ENCODE measurements at places on chromosomes 12 and 14.

DNA sequence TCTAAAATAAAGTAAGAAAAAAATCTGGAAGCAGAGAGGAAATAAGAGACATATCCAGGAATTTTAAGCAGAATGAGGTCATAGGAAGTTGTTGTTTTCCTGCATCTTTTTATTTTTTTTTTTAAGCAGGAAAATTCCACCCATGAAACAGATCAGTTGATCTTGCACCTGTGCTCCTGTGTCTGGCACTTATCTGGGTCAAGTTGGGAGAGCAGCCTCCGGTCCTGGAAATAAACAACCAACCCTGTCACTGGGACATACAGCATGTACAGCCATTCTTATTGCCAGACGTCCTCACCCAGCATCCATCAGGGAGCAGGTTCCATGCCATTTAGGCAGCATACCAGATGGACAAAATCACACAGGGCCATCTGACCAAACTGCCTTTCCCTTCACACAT, 266.0 kb upstream of the BTG1 start:
- DNase-seq, result no peak

- no peak for DNase-seq
Observed at GRCh38 chr14:66109426-66109825, 376.7 kb upstream of the CCDC196 start.

- no peak for DNase-seq
Observed at GRCh38 chr14:75495882-75496281, 26.4 kb upstream of the BATF start.

DNA sequence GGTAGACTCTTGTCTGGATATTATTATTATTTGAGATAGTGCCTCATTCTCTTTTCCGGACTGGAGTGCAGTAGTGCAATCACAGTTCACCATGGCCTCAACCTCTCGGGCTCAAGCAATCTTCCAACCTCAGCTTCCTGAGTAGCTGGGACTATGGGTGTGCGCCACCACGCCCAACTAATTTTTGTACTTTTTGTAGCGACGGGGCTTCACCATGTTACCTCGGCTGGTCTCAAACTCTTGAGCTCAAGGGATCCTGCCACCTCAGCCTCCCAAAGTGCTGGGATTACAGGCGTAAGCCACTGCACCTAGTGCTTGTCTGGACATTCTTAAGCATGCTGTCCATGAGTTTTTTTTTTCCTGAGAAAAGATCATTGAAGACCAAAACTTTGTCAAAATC, 498.9 kb upstream of the RGS6 start:
- DNase-seq, result no peak

DNA sequence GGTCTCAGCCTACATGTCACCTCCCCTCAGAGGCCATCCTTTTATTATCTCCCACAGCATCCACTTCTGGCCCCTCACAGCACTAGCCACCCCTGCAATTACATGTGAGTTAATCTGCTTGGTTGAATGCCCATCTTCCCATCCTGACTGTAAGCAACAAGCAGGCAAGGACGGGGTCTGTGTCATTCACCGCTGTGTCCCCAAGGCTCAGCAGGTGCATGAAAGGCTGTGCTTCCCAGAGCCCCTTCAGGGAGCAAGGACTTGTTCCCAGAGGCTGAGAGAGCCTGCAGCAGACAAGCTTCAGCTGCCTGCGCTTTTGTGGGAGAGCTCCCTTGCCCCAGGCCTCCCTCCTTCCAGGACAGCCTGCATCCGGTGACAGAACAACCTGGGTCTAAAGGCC, 172.7 kb upstream of the GSC start:
- no peak for DNase-seq

DNA sequence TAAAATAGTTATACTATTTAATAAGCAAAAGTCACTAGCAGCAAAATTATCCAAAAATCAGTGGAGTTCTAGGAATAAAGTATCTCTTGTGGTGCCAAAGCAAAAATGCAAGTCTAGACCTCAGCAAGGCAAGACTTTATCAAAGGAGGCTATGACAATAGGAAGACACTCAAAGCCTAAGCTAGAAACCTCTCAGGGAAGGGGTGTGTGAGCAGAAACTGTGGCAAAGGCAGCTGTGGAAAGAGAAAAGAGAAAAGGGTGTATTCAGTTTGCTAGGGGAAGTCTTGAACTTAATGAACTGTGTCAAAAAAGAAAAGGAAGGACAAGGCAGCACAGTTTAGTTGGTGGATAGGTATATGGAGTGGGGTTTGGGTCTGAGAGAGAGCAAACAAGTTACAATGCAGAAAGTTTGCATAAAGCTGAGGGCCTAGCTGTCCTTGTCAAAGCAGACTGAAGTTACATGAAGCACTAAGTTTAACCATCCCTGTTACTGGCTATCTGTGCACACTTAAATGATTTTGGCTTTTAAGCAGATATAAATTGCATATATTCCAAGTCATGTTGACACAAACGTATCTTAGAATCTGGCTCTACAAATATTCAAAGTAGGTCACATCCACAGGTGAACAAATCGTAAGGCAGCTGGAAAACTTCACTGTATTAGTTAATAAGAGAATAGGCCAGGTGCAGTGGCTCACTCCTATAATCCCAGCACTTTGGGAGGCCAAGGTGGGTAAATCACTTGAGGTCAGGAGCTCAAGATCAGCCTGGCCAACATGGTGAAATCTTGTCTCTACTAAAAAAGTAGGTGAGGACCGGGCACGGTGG, 31.0 kb upstream of the AMN1 start:
- no peak for DNase-seq

GRCh38 chr12:44525806-44526654, 350.1 kb downstream of the NELL2 start:
- no peak for DNase-seq

DNA sequence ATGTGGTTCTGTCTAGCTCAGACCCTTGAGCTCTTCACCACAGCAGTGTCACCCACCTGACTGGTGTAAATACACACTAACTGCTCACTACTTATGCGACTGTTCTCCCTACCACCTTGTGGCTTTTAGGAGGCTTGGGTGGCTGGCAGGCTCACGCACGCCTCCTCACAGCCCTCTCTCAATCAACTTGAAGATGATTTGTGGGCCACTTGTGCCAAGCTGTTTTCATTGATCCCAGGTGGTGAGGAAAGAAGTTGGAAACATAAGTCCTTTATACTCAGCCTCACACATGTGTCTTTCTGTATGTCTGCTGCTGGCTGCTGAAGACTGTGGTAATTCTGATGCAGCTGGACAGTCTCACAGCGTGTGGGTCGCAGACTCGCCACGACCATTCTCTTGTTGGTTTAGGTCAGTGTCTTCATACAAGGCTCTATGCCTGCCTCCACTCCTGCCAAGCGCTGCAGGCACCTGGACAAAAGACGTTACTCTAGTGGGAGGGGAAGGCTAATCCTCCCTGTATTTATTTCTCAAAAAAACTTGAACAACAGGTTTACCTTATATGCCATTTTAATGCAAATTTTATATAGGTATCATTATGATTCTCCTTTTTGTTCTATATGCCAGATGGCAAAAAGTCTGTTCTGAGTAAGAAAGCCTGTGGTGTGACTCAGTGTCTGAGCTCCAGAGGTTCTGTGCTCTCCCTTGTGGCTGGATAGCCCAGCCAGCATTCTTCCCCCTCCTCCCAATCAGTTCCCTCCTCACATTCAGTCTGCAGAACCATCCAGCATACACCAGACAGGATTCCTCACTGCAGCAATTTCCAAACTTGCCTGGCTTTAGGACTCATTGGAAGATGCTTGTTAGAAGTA, 115.6 kb downstream of the DIP2B start:
- peak; percentile 84 for DNase-seq

DNA sequence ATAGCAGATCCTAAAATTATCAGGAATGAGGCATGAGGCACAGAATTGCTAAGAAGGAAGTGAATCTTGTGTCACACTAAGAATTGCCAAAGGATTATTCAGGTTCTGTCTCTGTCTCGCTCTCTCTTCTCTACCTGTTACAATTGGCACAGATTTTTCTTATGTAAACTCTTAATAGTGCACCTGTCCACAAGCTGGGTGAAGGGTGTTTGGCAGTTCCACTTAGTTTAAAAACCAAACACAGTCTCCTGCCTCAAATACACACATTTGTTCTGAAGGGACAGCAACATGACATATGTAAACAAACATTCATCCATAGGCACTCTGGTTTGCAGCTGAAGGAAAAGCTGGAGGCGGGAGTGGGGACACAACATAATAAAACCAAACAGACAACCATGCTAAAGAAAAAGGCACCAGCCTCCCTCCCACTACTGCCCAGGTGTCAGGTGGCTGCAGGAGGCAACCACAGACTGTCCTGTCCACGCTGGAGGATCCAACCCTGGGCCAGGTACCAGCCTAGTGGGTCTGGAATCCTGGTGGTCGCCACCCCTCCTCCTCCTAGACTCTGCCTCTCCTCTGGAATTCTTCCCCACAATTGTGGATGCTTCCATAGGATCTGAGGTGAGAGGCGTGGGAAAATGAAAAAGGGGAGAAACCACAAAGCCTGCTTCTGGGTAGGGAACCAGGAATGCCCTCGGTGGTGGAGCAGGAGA, 81.2 kb downstream of the TMEM260 start:
- no peak for DNase-seq

- DNase-seq, result no peak
Observed at GRCh38 chr12:103028881-103029639, 71.6 kb downstream of the ASCL1 start.

DNA sequence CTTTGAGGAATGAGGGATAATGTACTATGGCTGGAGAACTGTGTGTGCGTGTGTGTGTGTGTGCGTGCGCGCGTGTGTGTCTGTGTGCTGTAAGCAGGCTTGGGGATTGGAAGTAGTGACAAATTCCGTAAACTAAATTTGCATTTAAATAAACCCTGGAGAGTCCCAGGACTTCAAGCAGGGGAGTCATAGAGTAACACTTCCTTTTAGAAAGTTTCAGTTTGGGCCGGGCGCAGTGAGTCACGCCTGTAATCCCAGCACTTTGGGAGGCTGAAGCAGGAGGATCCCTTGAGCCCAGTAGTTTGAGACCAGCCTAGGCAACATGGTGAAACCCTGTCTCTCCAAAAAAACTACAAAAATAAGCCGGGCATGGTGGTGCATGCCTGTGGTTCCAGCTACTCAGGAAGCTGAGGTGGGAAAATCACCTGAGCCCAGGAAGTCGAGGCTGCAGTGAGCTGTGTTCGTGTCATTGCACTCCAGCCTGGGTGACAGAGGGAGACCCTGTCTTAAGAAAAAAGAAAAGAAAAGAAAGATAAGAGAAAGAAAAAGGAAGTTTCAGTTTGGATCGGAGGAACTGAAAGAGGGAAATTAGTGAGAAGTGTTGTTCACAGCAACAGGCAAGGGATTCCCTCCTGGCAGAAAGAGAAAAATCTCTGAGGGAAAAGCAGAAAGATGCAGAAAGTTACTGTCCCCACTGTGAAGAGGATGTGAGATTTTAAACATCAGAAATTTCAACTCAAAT, 222.7 kb upstream of the SOX5 start:
- no peak for DNase-seq

- DNase-seq, result no peak
Observed at GRCh38 chr12:123607756-123608155, 5.9 kb downstream of the DDX55 start.

DNA sequence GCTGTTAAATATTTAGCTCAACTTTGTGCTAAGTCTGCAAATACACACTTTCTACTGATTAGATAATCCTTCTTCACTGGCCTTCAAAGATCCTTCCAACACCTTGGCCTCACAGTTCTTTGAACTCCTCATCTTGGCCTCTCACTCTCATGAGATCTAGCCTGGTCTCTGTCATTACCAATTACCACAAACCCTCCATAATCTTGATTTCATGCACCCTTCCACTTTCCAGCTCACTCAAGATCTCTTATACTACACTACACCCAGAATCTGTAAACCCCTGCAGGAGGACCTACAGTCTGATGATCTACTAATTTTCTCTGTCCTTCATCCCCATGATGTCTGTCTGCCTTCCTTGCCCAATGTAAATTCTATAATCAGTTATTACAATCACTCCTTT, 71.1 kb downstream of the DUSP16 start:
- DNase-seq, result no peak

DNA sequence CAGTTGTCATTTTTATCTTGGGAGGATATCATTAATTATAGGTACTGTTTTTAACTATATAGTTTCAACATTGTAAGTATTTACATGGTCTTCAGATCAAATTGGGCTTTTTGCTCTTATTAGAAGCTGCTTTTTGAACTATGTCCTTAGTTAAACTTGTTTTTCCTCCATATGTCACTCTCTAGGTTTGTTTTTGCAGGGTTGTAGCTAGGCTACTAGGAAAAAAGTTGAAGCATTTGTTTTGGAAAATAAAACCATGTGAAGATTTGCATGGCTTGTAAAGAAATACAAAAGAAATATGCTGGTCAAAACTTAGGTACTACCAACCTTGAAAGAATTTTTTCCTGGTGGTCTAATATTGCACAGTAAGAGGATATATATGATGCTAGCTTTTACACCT, 3.4 kb downstream of the ARID2 start:
- DNase-seq, result no peak

GRCh38 chr12:111129149-111129767, 208.9 kb upstream of the MYL2 start:
- no peak for DNase-seq

- DNase-seq, result peak; percentile 56
Observed at GRCh38 chr12:29334937-29335336, 46.0 kb downstream of the ERGIC2 start.

GRCh38 chr14:99382071-99382470, 98.6 kb downstream of the SETD3 start:
- DNase-seq, result no peak

DNA sequence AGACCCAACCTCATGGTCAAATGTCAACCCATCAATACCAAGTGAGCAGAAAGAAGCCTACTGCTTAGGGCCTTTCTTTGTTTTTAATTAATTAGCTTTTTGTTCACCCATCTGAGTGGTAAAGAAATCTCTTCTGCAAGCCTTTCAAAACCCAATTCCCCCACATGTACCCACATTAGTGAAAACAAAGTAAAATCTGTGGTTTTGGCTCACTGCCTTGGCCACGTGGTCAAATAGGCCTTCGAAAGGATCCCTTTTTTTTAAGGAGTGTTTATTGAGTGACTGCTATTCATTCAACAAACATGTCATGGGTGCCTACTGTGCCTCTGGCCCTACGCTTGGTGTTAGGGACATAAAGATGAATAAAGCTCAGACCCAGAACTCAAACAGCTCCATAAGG, 160.1 kb downstream of the NUAK1 start:
- peak; percentile 11 for DNase-seq

DNA sequence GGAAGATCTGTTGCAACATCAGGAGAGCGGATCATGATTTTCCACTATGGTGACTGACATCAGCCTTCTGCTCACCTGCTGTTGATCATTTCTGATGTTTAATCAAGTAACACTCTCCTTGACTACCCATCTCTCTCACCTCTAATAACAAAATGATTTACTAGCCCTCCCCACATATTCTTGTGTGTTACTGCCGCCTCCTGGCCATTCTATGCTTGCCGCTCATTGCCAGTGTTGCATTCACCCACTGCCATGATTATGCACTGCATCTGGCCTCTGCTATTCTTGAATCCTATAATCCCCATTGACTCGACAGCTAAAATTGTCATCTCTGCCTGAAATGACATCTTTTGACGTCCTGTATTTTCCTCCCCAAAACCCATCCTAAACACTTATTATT, 113.8 kb downstream of the RERGL start:
- peak; percentile 13 for DNase-seq

- no peak for DNase-seq
Observed at GRCh38 chr12:11865824-11866223, 204.9 kb upstream of the BCL2L14 start.

- DNase-seq, result peak; percentile 69
Observed at GRCh38 chr14:61213191-61213621, 67.9 kb downstream of the TMEM30B start.
